Fibroblast of mammary gland (primary cell): ENCODE measurements at places on chromosomes 1 and 21.
A peak's percentile ranks its signal among the peaks of the same experiment; 100 is the strongest.

DNA sequence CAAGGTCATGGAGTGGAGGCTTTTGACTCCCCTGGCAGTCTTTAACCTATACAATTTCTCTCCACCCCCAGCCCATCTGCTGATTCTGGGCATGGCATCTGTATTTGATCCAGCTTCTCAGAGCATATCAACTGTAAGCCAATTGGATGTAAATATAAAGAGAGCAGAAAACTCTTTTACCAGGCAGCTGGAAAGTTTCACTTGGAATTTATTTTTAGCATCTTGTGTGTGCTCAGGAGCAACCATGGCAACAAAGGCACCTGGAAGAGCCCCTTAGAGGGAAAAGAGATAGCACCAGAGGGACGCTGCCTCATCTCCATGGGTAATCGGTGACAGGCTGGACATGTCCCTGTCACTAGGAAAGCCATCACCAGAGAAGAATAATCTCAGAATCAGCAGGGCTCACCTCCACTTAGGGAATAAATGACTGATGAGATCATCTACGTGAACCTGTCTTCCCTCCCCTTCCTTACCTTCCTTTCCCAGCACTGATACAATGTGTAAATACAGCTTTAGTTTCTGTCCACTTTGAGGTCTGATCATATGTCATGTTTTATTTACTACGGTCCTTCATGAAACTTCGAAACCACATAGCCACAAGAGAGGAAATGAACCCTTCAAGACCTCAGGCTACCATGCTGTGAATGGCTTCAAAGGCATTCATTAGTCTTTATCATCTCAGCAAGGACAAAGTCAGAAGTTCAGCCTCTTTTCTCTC lies 25.3 kb upstream of the SIPA1L2 start:
- no peak for DNase-seq

GRCh38 chr21:24023402-24023801 lies 1583.9 kb downstream of the MRPL39 start:
- DNase-seq = no peak

DNA sequence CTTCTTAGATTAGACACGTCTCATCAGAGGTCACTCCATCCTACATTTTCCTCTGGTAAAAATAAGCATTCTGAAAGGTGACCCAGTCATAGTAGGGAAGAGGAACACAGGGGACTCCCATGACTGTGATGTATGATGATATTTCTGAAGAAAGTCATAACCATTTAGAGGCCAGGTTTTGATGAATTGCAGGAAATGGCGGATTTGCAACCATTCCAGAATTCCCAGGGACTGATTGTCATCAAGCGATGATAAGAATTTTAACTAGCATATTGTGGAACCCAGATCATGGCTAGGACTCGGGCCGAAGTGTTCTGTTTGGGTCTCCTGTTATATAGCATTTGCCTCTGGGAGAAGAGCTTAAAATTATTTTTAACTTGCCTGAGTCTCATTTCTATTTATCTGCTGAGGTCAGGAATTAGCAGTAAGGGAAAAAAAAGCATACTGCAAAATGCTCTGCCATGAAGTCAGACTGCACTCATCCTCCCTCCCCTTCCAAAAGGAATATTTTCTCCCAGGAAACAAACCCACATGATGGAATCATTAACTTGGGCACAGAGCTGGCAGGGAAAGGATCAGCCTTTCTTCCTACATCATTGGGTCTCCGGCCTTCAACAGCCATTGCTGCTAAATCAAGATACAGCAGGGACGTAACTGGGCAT lies 286.7 kb downstream of the HLX start:
- no peak for DNase-seq

DNA sequence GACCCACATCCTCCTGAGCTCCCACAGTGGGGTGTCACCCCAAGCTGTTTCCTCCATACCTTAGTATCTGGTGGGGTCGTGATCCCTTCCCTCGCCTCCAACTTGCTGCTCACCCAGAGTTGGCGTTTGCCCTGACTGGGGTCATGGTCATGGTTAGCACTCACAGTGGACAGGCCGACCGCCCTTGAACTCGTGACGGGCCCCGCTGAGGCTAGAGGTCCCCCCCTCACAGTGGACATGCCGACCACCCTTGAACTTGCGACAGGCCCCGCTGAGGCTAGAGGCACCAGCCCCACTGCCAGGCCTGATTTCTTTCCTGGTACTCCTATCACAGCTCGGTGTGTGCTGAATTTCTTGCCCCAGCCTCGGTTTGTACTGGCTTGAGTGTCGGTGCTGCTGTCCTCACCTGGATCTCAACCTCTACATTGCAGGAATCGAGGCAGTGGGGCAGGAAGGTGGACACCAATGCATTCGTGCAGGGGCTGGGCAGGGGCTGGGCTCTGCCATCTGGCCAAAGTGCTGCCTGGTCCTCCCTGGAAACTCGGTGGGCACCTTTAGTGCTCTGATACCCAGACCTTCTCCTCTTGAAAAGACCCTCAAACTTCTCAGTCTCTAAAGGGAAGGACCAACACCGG lies 37.5 kb upstream of the AJAP1 start:
- DNase-seq = no peak

DNA sequence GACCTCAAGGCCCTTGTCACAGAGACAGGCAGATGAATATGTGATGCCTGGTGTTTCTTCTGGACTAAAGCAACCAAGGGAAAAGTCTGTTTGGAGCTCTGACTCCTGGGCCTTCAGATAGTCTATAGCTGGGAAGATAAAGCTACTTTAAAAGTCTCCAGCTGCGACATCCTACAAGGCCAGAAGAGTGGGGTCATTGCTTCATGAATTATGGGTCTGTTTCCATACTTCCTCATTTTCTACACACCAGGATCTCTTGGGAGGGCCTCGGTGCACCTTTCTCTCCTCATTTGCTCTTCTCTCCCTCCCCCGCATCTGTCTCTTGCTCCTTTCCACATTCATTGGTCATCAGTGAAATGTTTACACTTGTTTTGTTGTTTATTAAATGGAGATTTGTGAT lies 44.8 kb downstream of the SYT2 start:
- no peak for DNase-seq

GRCh38 chr1:175893192-175893591 lies 149.8 kb upstream of the TNR start:
- no peak for DNase-seq

DNA sequence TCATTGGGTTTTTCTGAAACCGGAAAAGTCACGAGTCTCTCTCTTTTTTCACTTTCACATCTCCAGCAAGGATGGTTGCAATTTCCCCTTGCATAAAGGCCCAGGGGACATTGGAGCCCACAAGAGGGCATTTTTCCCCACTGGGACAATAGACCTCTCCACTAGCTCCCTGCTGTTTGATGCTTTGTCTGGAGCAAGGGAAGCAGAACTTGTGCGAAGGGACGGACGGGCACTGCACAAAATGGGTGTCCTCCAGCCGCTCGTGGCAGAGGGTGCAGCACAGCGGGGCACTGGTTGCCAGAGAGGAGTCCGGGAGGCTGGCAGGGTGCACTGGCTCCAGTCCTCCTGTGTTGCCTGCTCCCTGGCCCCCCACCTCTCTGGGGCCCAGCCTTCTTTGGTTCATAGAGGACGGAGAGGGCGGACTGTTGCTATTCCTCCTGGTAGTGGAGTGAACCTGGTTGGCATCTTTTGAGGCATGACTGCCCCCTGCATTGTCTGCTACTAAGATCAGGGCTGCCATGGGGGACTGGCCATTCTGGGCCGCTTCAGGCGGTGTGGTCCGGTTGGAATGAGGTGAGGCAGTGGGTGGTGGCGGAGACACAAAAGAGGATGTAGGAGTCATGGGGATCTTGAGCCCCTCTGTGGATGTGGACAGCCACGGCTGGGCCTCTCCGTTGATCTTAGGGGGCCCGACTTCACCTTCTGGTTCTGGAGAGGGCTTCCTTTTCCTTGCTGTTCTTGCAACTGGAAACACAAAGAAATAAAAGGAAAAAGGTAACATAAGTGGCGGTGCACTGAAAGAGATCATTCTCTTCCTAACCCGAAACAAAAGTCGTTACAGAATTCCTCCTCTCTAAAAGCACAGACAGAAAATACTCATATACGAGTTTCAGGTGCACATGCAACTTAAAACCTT lies 2.6 kb downstream of the IRF2BP2 start:
- peak; percentile 44 for DNase-seq

GRCh38 chr1:96039910-96040309 lies 681.7 kb upstream of the PTBP2 start:
- DNase-seq = no peak

DNA sequence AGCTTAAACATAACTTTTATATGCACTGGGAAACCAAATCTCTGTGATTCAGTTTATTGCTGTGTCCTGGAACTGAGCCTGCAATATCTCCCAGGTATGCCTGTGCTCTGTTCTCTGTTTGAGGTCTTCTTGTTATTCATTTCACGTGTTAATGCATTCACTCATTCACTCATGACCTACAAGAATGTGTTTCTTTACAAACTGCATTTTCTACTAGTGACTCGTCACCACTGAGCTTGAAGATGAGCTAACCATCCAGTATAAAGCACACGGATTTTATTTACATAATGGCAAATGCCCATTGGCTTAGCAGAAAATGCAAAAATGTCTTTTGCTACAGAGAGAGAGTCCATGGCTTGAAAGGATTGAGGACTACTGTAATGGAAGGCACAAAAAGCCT lies 75.0 kb upstream of the DUSP10 start:
- DNase-seq = peak; percentile 96

- peak; percentile 30 for DNase-seq
Observed at GRCh38 chr1:243903895-243904294, 53.9 kb upstream of the AKT3 start.

DNA sequence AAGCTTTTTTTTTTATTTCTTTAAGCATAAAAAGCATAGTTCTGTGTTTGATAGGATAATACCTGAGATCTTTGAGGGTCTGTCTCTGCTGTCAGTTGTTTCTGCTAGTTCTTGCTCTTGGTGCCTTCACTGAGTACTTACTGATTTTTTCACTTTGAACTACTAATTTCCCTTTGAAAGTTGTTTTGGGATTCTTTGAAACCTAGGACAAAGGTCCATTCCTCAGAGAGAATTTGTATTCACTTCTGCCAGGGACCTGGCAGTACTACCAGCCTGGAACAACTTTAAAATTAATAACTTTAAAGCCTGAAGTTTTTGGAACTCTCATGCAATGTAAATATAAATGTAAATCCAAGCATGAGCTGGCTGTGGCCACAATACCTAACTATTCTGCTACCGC lies 190.1 kb downstream of the TM2D1 start:
- DNase-seq = no peak

DNA sequence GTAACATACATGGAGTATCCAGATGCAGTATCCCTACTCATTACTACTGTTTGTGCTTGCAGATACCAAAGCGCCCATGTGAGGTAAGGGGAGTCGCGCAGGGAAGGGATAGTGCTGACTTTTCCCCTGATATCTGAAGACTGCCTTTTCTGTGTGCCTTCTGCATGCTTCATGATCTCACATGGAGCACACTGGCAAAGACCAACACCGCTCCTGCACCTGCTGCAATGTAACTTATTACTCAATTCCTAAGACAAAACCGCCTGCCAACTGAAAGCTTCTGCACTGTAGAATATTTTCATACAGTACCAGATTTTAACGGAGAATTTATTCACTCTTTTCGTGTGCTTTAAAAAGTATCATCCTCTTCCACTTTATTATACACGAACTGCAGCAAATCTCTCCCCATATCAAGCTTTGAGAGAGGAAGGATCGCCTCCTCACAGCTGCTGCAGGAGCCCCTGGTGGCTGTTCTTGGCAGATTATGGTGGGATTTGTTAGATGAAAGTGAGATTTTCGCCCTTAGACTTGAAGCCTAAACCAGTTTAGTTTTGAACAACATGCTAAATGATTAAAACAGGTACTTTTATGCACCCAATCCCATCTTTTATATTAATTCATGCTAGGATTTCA lies 99.1 kb downstream of the PTPN14 start:
- no peak for DNase-seq

DNA sequence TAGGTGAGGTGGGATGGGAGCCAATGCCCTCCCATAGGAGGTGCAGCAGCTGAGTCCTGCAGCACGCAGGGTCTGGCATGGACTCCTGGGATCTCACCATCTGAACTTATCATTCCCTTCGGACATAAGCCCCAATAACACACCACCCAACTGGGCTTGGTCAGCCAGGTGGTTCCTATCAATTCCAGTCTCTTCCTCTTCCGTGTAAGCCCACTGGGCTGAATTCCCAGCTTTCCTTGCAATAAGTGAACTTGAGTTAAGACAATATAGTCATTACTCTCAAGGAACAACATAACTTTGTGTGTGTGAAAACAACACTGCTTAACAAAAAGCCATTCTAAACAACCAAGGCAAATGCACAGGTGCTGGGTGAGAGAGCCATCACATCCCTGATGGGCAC lies 86.6 kb upstream of the EDN2 start:
- DNase-seq = no peak

DNA sequence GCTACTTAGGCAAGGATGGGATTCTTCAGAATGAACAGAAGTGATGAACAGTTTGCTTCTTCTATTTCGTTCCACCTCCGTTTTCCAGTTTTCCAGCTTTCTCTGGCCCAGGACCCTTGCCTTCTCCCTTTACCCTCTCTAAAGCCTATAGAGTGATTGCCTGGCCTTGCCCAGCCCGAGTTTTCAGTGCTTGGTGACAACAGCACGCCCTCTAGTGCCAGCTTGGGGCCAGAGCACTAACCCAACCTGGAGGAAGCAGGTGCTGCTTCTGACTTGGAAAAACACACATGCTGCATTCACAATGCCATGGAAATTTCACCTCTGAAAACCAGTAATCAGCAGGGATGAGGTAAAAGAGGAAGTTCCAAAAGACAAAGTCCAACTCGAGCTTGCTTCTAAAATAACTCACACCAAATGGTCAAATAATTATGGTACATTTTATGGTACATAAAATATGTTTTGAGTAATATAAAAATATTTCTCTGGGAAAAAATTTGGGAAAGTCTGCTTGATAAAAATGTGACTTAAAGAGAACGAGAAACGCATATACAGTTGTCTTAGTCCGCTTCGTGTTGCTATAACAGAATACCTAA lies 26.1 kb downstream of the UBE2T start:
- peak; percentile 68 for DNase-seq

GRCh38 chr1:208043691-208044181 lies 132.8 kb upstream of the CD34 start:
- DNase-seq = no peak

DNA sequence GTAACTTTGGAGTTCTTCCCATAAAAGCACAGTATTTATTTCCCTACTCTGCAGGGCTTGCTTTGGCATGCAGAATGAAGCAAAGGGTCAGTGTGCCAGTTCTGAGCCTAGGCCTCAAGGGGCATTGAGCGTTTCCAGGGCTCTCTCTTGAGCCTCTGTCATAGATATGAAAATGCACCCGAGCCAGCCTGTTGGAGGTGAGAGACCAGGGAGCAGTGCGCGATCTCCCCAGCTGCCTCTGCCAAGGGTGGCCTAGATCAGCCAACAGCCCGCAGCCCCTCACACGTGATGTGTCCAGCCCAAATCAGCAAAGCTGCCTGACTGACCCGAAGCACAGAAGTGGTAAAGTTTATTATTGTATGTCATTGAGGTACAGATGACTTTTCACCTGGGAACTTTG lies 63.7 kb downstream of the TENT5C start:
- DNase-seq = no peak
